ENCODE measurements at places on chromosomes 4 and X.

DNA sequence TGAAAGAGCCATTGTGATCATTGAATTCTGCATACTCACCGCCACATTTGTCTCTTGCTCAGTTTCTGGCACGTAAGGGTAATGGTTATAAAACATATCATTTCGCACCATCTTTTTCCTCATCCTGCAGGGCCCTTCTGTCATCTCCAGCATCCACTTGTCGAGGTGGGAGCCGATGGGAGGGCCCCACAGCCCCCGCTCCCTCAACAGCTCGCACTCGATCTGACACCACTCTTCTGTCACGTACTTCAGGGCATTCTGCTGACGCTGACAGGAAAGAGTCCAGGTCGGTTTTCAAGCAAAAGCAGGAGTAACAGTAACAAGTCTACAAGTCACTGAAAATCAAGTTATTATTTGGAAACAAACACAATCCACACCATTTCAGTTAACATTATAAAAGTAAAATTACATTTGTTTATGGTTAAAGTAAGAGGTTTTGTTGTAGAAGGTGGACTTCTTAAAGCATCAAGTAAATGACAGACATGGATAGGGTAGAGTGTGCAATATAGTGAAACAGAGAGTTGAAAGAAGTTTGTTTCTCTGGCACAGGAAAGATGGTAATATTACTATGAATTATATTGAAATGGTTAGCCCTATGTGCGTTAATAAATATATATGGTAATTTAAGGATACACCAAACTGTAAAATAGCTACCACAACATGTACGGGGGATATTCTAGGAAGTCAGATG is 150.6 kb downstream of the CDS1 start:
- no peak for DNase-seq

DNA sequence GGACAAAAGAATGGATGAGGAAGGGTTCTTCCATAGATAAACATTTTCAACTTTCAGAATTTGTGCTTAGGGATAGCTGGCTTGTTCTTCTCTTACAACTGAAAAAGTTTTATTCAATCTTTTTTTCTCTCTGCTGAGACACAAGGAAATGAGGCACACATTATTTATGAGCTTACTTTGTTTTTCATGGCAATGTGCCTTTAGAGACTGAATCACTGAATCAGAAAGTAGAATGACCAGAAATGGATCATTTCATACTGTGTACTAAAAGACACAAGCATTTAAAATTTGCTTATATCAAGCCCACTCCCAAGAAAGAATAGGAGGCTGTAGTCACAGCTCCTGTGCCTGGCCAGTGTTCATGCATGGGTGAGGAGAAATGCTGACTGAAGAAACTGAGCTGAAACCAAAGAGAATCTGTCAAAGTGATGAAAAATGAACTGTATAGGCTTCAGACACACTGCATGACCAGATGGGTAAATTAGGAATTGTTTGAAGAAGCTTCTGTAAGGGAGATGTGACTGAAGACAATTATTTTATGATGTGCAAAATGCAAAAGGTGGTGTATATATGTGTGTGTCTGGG is 413.8 kb downstream of the RAPGEF2 start:
- no peak for DNase-seq

DNA sequence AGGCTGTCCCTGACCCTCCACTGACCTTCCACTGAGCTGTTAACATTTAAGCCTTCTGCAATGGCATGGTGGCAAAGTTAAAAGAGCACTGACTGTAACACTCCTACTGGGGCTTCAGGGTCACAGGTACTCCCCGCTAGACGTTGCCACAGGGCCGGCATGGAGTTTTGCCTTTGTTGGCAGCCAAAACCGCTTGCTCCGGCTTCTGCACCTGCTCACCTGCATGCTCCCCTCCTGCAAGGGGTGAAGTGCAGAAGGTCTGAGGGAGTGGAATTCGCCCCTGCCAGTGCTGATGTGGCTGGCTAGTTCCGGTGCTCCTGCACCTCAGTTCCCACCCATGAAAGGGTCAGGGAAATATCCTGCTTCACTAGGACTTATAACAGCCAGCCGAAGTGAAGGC is 571.4 kb downstream of the RAPGEF2 start:
- DNase-seq: no peak

DNA sequence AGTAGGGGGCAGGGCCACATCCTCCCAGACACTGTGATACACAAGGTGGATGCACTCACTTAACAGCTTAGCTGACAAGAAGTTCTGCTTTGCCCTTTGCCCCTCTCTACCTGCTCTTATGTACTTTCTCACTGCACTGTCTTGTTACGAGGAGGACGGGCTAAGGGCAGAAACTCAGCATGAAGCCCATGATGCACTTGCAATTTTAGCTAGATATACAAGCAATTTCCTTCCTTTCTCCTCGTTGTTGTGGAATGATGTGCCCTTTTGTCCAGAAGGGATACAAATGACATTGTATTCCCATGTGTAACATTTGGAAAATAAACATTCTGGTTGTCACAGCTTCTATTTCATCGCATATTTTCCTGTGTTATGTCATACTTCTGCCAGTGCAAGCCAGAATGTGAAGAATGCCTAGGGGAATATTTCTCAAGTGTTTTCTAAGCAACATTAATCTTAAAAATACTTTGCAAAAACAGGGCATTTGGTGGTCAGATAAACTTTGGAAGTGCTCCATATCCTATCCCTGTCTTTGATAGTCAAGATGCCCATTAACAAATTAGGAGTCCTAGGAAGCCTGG is 47.2 kb downstream of the MAOA start:
- DNase-seq: no peak

GRCh38 chrX:9072281-9072680 is 38.4 kb upstream of the FAM9B start:
- no peak for DNase-seq

DNA sequence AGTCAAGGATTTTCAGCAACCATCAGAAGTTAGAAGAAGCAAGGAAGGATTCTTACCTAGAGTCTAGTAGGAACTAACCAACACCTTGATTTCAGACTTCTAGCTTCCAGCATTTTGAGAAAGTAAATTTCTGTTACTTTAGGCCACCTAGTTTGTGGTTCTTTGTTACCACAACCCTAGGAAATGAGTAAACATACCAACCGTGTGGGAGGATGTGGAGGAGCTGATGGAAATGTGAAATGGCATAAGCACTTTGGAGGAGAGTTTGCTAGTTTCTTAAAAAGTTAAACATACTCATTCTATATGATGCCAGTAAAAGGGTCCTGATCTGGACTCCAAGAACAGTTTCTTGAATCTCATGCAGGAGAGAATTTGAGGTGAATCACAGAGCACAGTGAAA is 679.4 kb downstream of the PDHA2 start:
- no peak for DNase-seq

- no peak for DNase-seq
Observed at GRCh38 chr4:2241003-2241402, 918 bp downstream of the HAUS3 start.

DNA sequence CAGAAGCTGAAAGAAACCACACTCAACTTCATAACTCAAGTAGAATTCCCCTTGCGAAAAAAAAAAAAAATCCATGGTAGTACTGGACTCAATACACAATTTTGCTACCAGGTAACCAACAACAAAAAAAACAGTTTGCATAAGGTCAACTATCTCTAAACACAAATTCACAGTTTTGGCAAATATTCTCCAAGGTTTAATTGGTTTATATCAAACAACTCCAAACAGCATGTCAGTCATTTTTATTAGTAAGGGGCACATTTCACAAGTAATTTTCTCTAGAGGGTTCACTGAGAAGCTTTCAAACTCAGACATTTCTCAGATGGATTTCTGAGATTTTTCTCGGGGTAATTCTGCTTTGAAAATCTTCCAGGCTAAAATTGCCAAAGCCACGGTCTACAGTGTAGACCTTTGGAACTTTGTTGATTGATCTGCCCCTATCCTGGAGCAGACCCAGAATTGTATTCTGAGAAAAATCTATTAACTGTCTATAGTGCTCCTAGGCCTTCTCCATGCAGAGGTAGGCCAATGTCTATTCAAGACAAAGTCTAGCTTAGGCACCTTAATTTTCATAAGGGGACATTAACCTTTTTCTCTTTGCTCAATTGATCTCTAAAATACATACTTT is 73.7 kb upstream of the NFKB1 start:
- DNase-seq: no peak

- no peak for DNase-seq
Observed at GRCh38 chrX:41043674-41044345, 41.4 kb upstream of the USP9X start.

DNA sequence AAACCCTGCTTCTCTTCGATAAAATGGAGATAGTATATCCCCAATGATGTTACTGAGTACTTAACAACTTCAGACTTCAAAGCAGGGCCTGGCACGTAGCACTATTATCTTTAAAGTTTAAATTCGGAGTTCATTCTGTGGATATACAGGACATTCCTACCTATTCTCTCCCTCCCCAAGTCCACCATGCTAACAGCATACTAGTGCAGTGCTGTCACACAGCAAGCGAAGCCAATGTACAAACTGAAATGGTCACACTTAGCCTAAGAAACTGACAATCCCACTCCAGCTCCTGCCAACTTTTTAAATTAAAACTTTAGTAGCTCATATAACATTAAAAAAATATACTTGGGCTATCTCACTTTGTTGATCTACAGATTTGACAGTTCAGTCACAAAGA is 1.2 kb upstream of the DNAJB14 start:
- DNase-seq: no peak

DNA sequence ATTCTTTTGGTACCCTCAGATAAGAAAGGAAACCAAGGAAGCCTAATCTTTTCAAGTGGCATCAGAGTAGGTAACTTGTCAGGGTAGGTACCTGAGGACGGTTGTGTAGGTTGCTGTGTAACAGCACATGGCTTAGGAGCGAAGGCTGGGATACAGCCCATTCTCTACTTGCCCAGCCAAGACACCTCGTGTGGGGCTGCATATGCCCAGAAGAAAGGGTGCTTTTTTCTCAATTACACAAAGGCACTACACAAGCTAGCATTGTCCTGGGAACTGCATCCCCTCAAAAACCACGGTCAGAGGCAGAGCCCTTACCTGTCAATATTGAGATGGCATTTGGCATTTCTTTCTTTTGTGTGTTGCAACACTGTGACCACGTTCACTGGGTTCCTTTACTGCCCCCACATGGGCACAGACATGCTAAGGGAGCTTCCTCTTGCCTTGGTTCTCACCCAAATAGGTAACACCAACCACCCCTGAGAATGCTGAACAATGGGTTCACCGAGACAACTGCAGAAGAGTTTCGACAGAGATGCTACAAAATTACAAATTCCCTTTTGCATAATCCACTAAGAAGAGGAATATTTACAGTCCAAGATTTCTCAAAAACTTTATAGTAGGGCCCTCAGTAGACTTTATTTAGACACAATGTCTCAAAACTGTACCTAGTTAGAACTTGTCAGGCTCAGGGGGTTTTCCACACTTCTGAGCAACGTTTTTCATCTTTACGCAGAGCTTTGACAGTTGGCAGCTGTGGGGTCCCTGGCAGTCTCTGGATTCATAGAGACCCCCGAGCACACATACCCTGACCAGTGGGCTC is 35.8 kb upstream of the TNIP3 start:
- no peak for DNase-seq

- DNase-seq: no peak
Observed at GRCh38 chr4:5461477-5461876, 246.9 kb downstream of the EVC2 start.

DNA sequence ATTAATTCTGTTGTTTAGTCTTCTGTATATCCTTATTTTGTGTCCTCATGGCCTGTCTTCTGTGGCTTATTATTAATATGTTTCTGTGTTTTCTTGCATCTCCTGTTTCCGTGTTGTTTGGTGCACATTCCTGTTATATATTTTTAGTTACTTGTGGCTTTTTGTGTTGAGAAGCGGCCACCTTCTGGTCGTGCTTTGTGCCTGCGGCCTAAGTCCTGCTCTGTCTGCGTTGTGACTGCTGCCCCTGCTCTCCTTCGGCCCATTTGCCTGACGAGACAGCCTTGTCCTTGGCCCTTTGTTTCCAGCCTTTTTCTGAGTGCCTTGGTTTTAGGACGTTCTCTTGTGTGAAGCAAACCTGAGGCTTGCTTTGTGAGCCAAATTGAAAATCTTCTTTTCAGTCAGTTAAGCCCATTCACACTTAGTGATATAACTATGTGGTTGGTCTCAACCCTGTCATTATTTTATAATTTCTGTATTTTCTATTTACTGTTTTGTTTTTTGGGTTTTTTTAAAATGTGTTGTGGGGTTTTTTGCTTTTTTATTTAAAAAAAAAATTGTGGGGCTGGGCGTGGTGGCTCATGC is 43.8 kb downstream of the TNIP2 start:
- DNase-seq: no peak

- no peak for DNase-seq
Observed at GRCh38 chr4:99022566-99022965, 27.0 kb downstream of the METAP1 start.

DNA sequence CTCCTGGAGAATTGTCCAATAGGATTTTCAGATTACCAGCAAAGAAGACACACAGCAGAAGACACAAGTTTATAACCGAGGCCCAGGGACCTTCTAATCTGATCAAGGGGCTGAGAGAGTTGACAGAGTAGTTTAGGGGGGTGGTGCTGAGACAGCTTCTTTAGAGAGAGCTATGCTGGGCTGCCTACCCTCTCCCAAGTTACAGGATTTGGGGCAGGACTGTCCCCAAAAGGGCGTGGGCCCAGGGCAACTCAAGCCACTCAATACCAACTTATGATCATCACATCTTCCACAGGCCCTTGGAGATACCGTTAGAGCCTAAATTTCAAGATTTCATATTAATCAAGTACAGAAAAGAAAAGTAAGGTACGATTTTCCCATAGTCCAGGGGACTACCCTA is 43.0 kb downstream of the PDHA1 start:
- no peak for DNase-seq

DNA sequence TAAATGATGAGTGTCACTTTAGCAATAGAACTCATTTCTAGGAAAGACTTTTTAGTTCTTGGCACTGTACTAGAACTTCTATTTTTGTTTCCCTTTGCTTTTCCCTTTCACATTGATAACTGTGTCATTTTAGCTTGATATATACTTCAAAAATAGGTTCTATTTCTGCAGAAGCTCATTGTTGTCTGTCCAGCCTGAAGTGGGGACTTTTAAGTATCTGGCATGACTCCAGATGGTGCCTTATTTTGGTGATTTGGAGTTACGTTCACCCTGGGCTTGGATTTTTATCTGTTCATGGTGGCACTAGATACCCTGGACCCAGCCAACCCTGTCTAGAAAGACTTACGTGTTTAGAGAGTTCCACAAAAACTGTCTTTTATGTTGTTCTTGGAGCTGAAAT is 3.4 kb downstream of the ABHD18 start:
- DNase-seq: no peak

DNA sequence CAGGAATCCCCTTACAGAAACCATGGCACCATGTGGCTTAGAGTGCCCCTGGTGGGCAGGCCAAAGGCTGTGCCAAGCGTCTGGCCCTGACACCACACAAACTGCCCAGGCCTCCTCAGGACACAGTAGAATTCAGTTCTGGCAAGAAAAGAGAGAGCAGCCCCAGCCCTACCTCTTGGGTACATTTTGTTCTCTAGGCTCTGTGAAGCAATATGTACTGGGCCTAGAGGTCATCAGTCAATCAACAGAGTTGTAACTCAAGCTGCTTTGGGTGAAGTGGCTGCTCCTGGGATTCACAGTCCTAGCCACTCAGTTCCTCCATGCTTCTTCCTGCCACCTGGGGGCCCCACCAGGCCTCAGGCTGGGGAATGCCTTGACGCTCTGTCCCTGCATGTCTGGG is 158.1 kb upstream of the MAMLD1 start:
- DNase-seq: no peak

- no peak for DNase-seq
Observed at GRCh38 chrX:125947501-125947900, 218.6 kb downstream of the DCAF12L2 start.

- no peak for DNase-seq
Observed at GRCh38 chr4:10983268-10983667, 298.7 kb upstream of the CLNK start.

- no peak for DNase-seq
Observed at GRCh38 chrX:129239371-129239770, 283.9 kb downstream of the SMARCA1 start.
